Stimulated activated CD4-positive, alpha-beta T cell treated with anti-CD3 and anti-CD28 coated beads, TNF-alpha, amount 100 ng/mL, for 1 hour (primary cell): ENCODE measurements at places on chromosomes 13 and 19.

DNA sequence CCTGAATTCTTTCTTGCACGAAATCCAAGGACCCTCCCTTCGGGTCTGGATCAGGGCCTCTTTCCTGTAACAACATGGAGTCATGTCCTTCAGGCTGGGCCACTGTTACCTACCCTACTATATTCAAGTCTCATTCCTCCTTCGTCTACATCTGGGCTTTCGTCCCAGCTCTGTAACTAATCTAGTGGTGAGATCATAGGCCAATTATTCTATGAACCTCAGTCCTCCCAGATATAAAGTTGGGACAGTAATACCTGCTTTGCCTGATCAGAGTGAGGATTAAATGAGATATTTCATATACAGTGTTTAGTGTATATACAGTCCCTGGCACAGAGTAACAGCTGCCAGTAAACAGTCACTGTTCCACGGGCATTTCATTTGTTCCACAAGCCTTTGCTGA is 48.3 kb upstream of the ATP12A start:
- DNase-seq: no peak

GRCh38 chr13:75804605-75805004 is 168.5 kb downstream of the LMO7 start:
- DNase-seq: no peak

DNA sequence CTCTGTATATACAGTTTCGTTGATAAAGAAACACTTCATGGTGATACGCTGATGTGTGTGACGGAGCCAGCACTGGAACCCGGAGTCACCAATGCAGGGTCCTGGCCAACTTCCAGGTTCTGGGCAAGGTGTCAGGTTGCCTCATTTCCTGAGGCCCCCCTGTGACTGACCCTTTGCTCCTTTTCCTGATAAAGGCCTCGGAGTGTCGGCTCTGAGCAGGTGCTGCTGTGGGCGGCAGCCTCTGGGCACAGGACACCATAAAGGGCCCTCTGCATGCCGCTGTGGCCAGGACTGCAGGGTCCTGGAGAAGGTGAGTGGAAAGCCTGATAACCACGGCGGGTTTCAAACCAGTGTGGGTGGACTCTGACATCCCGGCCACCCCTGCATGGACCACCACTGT is 17.3 kb upstream of the MYDGF start:
- no peak for DNase-seq

GRCh38 chr13:38641164-38641948 is 45.5 kb upstream of the FREM2 start:
- no peak for DNase-seq

DNA sequence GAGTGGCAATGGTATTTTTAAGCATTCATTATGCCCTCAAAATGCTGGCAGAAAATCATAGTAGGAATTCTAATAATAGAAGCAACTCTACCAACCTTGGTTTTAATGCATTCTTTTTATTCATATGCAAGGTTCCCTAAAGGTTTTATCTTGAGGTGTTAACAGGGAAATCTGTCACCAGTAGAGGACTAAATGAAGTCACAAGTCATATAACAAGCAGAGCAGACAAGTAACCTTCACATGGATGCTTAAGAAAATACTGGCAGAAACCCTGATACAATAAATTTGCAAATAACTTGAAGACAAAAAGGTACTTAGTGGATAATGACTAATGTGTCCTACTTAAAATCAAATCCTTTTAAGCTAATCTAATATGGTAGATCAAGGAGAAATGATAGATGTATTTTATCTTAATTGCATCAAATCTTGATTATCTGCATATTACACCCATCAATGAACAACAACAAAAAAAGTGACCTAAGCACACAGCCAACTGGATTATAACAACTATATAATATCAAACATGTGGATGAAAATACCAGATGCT is 73.3 kb downstream of the RFC3 start:
- DNase-seq: no peak

DNA sequence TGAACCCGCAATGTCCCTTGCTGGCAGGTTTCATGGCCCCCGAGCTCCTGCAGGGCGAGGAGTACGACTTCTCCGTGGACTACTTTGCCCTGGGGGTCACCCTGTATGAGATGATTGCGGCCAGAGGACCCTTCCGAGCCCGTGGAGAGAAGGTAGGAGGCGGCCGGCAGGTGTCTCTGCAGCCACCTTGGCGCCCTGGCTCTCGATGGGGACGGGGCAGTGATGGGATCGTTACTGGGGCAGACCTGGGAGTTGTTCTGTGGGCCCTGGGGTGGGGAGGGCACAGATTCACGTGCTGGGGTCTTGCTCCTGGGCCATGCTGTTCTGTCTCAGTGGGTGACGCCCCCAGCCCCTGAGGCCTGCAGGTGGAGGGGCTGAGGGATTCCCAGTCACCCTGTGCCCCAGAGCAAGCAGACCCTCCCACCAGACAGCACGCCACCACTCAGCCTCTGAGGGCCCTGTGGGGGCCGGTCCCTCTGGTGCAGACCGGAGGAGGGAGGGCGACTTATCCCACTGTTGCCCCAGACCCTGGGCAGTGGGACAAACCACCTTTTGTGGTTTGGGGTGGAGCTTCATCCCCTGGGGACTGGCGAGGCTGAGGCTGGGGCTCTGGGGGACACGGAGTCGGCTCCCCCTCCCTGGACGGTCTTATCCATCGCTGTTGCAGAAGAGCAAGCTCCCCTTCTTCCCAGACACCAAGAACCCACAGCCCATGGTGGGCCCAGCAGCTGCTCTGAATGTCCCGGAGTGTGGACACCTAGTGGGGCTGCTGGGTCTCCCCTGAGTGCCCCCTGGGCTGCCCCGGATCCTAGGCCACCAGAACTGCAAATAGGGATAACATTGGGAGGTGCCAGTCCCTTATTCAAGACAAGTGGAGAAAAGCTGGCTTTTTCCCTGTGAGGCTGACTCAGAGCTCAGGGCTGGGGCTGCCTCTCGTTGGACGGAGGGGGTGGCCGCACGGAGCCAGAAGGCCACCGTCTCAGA is 27.5 kb upstream of the TMEM255B start:
- DNase-seq: no peak

GRCh38 chr13:31223215-31223614 is 23.4 kb downstream of the B3GLCT start:
- DNase-seq: no peak

- no peak for DNase-seq
Measured at GRCh38 chr19:46218160-46218559, 11.4 kb upstream of the IGFL1 start.

GRCh38 chr19:21569494-21569865 is 64.1 kb downstream of the ZNF429 start:
- DNase-seq: no peak

GRCh38 chr13:96229356-96229755 is 139.4 kb downstream of the HS6ST3 start:
- DNase-seq: no peak

DNA sequence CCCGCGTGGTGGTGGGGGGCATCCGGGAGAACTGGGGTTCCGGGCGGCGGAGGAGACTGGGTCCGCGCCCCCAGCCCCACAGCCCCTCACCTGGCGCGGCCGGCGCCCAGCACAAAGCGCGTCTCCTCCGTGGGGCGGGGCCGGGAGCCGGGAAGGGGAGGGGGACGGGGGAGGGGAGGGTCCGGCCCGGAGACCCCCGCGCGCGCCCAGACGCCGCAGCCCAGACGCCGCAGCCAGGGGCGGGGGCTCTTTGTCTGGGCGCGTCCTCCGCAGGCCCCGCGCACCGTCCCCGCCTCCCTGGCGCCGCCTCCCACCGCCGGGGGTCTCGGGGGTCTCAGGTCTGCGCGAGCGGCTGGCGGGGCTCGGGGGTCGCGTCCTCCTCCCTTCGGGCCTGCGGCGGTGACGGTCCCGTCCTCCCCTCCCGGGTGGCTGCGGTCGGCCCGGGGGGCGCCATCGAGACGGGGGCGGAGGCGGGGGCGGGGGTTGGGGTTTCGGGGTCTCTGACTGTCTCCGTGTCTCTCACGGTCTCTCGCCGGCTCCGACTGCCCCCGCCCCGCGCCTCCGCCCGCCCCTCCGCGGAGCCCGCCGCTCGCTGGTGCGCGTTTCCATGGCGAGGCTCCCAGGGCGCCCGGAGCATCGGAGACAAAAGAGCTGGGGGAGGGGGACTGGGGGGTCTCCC is at the start of gene PLPPR3:
TSS of gene PLPPR3 (minus strand) at position 131 of the 679 bp plus-strand sequence. CDS start 396 bp downstream, outside the sequence.
- no peak for DNase-seq
